Cortex of kidney (tissue), 1 donor: ENCODE measurements at places on chromosomes 3 and 15.

GRCh38 chr3:52023860-52024764 lies 28.4 kb upstream of the RPL29 start:
- DNase-seq = no peak

DNA sequence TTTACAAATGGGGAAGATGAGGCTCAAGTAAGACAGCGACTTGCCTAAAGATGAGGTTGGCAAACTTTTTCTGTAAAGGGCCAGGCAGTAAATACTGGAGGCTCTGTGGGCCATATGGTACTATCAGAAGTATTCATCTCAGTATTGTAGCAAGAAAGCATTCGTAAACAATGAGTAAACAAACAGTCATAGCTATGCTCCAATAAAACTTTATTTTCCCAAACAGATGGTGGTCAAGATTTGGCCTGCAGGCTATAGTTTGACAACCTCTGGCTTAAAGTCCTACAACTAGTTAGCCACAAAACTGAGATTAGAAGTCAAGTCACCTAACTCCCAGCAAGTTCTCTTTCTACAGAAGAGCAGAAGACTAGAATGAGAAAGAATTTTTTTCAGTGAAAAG lies 177.0 kb upstream of the NECTIN3 start:
- DNase-seq = no peak

DNA sequence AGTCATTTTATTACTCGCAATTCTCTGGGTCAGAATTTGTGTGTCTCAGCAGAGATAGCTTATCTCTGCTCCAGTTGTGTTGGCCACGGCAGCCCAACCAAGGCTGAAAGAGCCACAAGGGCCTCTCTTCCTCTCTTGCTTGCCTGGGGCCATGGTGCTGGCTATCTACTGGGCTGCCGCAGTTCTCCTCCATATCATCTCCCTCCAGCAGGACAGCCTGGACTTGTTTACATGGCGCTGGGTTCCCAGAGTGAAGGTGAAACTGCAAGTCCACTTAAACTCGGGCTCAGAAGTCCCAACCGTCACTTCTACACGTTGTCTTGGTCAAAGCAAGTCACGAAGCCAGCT lies 134.8 kb downstream of the UACA start:
- no peak for DNase-seq

DNA sequence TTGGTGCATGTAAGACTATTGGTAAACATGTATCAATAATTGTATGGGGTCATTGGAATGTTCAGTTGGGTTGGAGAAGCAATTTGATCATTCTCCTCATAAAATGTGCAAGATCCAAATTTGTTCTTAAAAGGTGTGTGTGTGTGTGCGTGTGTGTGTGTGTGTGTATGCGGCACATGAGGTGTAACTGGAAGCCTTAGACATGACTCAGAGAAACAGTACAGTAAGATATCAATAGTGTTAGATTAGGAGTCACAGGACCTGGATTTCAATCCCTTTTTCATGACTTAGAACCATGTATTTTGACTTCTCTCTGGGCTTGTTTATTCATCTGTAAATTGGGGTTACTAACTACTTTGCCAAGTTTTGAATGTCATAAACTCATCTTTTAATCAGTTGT lies 38.3 kb downstream of the RSRC1 start:
- no peak for DNase-seq

- DNase-seq = no peak
These were observed 860.0 kb upstream of the NR2F2 start for GRCh38 chr15:95470529-95470928.

- no peak for DNase-seq
These were observed 40.4 kb upstream of the CHMP2B start for GRCh38 chr3:87186608-87187159.

DNA sequence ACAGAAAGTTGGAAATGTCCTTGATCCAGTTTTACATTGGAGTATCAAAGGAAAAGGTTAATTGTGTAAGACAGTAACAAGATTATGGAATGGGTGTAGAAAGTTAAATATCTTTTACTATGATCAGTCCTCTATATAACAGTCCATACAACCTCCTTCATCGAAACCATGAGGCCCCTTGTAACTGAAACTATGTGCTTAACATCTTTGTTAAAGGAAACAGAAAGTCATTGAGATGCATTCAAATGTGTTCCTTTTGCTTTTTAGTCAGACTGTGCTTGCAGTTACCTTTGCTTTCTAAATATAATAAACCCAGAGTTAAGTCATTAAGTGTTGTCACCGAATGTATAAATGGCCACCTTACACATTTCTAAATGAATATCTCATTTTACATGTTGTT lies 1298.5 kb downstream of the ROBO2 start:
- DNase-seq = no peak

GRCh38 chr3:135803028-135803692 lies 162.4 kb upstream of the PPP2R3A start:
- DNase-seq = no peak

DNA sequence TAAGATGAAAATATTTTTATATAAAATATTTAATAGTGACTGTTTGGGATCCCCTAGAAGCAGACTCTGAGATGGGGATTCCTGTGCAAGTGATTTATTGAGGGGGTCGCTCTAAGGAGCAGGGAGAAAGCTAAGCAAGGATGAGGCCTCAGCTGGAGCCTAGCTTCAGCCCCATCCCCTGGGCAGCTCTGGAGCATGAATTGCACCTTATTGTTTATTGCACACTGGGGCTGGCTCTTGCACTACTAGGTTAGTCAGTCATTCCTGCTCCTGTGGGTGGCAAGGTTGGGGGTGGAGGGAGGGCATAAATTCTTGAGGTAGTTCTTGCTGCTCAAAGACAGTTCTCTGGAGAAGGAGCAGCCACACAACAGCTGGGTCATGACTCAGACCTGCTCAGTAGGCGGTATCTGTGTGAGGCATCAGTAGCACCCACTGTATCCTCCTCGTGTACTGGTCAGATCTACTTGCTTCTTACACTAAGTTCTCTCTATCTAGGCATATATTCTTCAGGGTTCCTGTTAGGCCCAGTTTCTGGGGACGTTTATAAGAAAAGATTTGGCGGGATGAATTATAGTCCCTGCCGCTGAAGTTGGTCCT lies 27.2 kb upstream of the TNFSF10 start:
- DNase-seq = no peak

GRCh38 chr15:57992761-57993355 lies 72.7 kb downstream of the ALDH1A2 start:
- DNase-seq = no peak

DNA sequence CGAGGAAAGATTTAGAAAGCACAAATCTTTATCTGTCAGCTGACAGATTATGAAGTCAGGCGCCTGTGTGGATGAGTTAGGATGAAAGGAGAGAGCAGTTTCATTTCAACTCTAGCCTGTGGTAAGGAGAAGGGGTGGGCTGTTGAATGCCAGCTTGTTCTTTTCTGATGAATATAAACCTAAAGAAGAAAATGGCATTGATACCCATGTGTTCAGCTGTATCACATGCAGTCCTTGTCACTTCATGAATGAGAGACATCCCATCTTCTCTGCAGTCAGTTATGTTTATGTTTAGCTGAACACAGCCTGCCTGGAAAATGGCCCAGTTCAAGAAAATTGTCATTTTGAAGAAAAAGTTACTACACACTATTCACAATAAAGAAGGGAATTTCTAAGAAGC lies 345.7 kb upstream of the RBMS3 start:
- no peak for DNase-seq
